ENCODE measurements at places on chromosomes 5 and 9.
A peak's percentile ranks its signal among the peaks of the same experiment; 100 is the strongest.

DNA sequence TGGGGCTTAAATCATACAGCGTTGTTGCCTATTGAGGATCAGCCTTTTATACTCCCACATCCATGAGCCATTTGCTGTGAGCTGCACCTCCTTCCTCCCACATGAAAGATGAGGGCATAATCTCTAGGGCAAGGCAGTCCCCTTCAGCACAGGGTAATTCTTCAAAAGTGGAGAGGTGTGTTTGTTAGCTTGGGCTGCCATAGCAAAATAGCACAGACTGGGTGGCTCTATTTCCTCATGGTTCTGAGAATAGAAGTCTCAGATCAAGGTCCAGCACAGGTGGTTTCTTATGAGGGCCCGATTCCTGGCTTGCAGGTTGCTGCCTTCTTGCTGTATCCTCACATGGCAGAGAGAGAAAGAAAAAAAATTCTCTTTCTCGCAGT is 121.8 kb upstream of the SLC12A2 start:
- no peak for DNase-seq

GRCh38 chr5:133531178-133531577 is 81.2 kb downstream of the FSTL4 start:
- no peak for DNase-seq

- no peak for DNase-seq
Observed at GRCh38 chr5:131450941-131451340, 184.1 kb downstream of the RAPGEF6 start.

GRCh38 chr9:117412841-117413240 is 2.0 kb downstream of the ASTN2 start:
- DNase-seq: no peak

GRCh38 chr5:163880302-163880701 is 374.9 kb downstream of the MAT2B start:
- no peak for DNase-seq

- DNase-seq: no peak
Observed at GRCh38 chr9:80649001-80649420, 1040.3 kb downstream of the TLE1 start.

DNA sequence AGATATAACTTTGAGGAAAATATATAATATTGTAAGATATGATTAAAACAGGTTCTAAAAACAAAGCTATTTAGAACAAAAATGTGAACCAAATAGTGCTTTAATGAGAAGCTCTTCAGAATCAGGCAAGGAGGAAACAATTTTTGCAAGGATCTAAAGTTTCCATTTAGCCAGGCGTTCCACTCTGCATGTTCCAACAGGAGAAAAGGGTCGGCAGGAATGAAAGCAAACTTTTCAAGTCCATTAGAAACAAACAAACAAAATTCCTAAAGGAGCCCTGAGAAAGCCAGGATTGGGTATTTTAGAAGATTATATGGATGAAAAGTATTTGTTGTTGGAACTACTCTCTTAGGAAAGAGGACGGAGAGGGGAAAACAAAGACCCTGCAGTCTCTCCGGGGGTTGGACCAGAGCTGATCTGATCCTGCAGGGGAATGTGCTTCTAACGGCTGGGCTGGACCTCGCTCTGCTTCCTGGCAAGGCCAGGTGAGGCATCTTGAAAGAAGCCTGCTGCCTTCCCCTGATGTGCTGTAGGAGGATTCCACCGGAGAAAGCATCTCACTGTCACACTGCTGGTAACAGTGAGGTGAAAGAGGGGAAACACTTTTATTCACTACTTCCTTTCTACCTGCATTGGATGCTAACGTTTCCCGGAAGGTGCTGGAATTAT is 94.6 kb downstream of the PRRT1B start:
- DNase-seq: no peak

DNA sequence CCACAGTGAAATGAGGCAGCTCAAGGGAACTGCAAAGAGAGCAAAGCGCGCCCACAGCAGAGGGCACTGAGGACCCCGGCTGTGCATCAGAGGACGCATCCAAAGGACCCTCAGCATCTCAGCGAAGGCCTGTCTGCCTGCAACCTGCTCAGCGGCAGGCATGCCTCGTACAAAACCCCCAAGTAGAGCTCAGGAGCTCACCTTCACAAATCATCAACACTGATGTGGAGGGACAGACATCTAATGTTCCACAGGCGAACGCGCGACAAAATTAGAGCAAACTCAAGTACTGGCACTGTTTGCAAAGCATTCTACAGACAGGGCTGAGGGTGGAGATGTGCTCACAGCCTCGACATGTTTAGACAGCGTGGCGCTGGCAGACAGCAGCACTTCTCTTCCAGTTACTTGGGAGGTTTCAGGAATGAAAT is 81.0 kb downstream of the DCP2 start:
- DNase-seq: peak; percentile 40

DNA sequence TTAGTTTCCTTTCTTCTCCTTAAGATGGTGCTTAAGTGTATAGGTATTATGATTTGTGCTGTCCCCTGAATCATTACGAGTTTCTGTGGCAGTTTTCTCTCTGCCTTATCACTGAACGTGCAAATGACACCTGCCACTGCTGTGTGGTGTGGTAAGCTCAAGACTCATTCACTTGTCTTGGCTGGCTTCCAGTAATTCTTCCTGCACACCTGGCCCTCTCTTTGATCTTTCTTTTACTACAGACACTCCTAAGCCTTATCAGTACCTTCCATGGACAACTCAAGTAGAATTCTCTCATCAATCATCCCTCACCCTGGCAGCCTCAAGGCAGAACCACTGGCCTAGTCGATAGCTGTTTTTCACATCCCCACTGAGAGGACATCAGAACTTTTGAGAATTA is 82.6 kb upstream of the ADAMTS19 start:
- DNase-seq: no peak

DNA sequence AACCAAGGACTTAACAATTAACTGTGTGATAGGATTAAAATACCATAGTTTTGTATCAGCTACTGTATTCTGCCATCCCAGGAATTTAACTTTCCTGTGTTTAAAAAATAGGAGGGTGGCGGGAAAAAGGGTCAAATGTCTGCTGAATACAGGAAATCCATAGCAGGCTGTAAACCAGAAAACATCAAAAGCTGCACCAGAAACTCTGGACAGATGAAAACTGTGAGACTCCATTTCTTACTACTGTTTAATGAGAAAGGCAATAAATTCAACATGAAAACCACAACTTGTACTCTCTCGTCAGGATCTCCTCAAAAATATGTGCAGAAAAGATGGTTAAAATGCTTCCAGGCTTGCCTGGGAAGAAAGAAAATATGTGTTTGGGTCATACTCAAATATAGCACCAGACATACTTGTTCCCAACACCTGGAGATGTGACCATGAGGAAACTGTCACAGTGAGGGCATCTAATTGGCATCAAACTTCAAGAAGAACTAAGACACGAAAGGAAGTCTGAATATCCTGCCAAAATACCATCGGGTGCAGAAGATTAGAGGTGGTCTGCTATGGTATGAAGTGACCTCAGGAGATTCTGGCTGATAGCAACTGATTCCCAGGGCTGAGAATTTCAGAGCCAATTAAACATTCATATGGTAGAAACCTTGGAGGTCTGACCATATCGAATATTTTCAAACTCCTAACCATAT is 164.7 kb upstream of the TARS1 start:
- DNase-seq: no peak

GRCh38 chr5:67346611-67347010 is 150.0 kb upstream of the CD180 start:
- DNase-seq: no peak

- no peak for DNase-seq
Observed at GRCh38 chr9:112439171-112439570, 47.5 kb upstream of the KIAA1958 start.

DNA sequence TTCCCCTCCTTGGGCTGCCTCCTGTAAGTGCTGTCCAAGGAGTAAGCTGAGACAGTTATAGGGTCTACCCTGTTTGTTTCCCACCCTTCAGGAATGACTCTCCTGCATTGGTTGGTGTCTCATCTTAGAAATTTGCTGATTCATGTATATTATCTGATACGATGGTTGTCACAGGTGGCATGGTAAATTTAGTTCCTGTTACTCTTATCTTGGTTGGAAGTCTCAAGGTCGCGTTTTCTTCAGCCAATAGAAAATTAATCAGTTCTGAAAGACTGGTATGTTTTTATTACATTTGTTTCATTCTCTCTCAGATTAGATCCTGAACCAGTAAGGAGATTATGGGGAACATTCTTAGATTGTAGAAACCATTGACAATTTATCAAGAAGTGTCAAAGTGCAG is 42.7 kb downstream of the SCGB3A1 start:
- DNase-seq: no peak
